Caco-2 (cell line): ENCODE measurements at places on chromosomes 5 and 9.

GRCh38 chr9:16247188-16247875, 623.1 kb downstream of the BNC2 start:
- H3K4me1 ChIP-seq = no peaks in the 10 kb centered on the region
- no peak overlapping the region for H3K27ac ChIP-seq
- H3K4me3 ChIP-seq = no peak overlapping the region
- no peaks in the 10 kb centered on the region for H3K27me3 ChIP-seq

DNA sequence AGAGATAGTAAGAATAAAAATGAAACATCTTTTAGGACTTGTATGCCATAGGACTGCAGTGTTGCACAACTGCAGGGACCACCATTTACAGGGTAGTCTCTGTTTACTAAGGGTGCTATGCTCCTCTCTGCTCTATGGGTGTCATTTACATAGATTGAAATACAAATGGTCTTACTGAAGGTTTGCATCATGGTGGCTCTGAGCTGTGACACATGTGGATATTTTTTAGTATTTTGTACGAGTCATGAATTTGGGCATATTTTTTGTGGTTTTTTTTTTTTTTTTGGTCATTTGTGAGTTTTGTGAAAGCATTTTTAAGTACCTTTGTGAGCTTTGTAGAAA, 47.4 kb downstream of the CSNK1G3 start:
- no peak for DNase-seq
- no peak overlapping the region for H3K4me3 ChIP-seq
- H3K4me1 ChIP-seq = no peaks in the 10 kb centered on the region
- no peak overlapping the region for H3K27ac ChIP-seq
- no peaks in the 10 kb centered on the region for H3K36me3 ChIP-seq

GRCh38 chr9:136194540-136194939, 10.4 kb downstream of the LHX3 start:
- no peak overlapping the region for H3K4me3 ChIP-seq
- no peaks in the 10 kb centered on the region for H3K36me3 ChIP-seq
- no peak for DNase-seq
- H3K4me1 ChIP-seq = peaks cover 12% of the 10 kb centered on the region
- no peak overlapping the region for H3K27ac ChIP-seq
- H3K27me3 ChIP-seq = no peaks in the 10 kb centered on the region

- no peak overlapping the region for H3K27ac ChIP-seq
- DNase-seq = no peak
- H3K4me1 ChIP-seq = peaks cover 6% of the 10 kb centered on the region; the same call in 1 of the 2 replicates
- H3K27me3 ChIP-seq = no peaks in the 10 kb centered on the region
- H3K36me3 ChIP-seq = no peaks in the 10 kb centered on the region
Measured at GRCh38 chr5:56585999-56586691, 229.2 kb upstream of the MAP3K1 start.

DNA sequence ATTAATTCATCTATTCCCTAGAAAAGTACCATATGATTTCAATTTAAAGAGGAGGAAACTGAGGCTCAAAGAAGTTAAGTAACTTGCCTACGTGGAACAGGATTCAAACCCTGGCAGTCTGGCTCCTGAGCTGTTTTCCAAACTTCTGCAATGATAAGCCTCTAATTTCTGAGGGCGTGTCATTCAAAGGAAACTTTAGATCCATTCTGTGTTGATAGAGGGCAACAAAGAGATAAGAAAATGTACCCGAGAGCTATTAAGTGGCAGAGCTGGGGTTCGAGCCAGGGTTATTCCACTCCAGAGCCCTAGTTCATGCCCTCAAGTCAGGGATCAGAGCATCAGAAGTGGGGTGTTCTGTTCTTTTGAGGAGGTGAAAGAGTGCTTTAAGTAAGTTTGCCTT, 131.4 kb downstream of the ARL15 start:
- no peaks in the 10 kb centered on the region for H3K27me3 ChIP-seq
- H3K27ac ChIP-seq = no peak overlapping the region
- no peak overlapping the region for H3K4me3 ChIP-seq
- no peak for DNase-seq
- no peaks in the 10 kb centered on the region; the same call in 1 of the 2 replicates for H3K4me1 ChIP-seq
- no peaks in the 10 kb centered on the region for H3K36me3 ChIP-seq

- H3K27ac ChIP-seq = no peak overlapping the region
Measured at GRCh38 chr5:4216142-4216541, 620.5 kb downstream of the IRX1 start.

GRCh38 chr5:142201471-142201887, 92.9 kb downstream of the NDFIP1 start:
- no peak for DNase-seq
- no peak overlapping the region for H3K4me3 ChIP-seq
- H3K4me1 ChIP-seq = 0 out of 2 replicates have a peak, but pooled peaks cover 3% of the 10 kb centered on the region
- H3K27ac ChIP-seq = no peak overlapping the region
- H3K36me3 ChIP-seq = no peaks in the 10 kb centered on the region

- peaks cover 1% of the 10 kb centered on the region; the same call in 1 of the 2 replicates for H3K36me3 ChIP-seq
- H3K4me3 ChIP-seq = peak overlapping the region; percentile 76
- H3K27me3 ChIP-seq = no peaks in the 10 kb centered on the region
Measured at GRCh38 chr5:180831139-180832093, 28.8 kb upstream of the MGAT1 start.

DNA sequence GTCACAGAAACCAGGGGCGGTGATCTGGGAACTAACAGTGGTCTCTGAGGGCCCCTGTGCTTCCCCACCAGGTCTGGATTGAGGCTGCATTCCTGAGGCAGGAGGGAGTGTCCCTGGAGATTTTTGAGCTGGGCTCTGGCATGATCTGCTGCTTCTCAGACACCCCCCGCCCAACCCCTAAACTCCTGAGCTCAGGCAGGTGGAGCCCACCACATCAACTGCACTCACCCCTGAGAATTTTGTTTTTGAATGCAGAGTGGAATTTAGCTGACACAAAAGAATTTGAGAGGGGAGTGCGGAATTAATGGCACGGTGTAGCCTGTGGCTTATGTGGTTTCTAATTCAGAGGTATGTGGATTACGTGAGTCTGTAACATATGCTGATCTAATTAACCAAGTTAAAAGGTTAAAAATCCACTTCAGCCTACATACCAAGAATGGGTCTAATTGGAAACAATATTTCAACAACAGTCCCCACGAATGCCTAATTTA, 23.9 kb upstream of the CTSL start:
- no peak overlapping the region for H3K27ac ChIP-seq
- no peaks in the 10 kb centered on the region for H3K36me3 ChIP-seq
- DNase-seq = no peak
- no peak overlapping the region for H3K4me3 ChIP-seq
- H3K27me3 ChIP-seq = no peaks in the 10 kb centered on the region
- no peaks in the 10 kb centered on the region for H3K4me1 ChIP-seq

DNA sequence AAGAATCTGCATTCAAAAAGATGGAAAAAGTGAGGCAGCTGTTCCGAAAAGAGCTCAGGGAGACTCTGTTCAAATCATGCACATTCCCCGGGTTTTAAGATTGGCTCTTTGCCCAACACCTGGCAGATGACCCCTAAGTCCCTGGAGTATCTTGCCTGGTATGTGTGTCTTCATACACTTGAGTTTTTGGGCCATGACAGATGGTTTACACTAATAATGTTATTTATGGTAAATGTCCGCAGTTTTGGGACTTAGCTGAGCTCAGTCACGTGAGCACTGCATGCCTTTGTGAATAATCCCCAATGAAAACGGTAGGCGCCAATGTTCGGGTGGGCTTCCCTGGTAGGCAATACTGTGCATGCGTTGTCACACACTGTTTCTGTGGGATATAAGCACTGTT, 316.1 kb downstream of the PRDM9 start:
- no peak overlapping the region for H3K27ac ChIP-seq
- no peaks in the 10 kb centered on the region for H3K4me1 ChIP-seq
- DNase-seq = no peak
- no peak overlapping the region for H3K4me3 ChIP-seq
- H3K27me3 ChIP-seq = no peaks in the 10 kb centered on the region; the same call in 1 of the 2 replicates

GRCh38 chr9:967436-967835, 9.0 kb upstream of the DMRT3 start:
- no peak for DNase-seq
- no peaks in the 10 kb centered on the region for H3K4me1 ChIP-seq
- no peak overlapping the region for H3K4me3 ChIP-seq
- H3K36me3 ChIP-seq = no peaks in the 10 kb centered on the region
